Common myeloid progenitor, CD34-positive (primary cell): ENCODE measurements at places on chromosomes 2 and 18.

DNA sequence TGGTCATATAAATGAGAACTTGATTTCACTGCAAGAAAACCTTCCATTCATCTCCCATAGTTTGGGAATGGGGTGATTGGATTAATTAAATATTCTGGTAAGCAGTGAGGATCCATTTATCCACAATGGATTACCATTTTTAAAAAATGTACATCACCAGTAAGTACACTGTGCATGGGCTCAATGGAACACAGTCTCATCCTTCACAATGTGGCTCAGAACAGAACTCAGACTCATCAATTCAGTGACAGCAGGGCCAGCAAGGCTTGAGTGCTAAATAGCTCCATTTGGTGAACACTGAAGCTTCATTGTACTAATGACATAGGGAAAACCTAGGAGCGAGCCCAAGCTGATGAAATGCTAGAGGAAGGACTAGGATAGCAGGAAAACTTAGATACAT, 223.8 kb downstream of the CMPK2 start:
- DNase-seq = no peak

GRCh38 chr2:88967844-88968243, 276.4 kb downstream of the RPIA start:
- DNase-seq = no peak

DNA sequence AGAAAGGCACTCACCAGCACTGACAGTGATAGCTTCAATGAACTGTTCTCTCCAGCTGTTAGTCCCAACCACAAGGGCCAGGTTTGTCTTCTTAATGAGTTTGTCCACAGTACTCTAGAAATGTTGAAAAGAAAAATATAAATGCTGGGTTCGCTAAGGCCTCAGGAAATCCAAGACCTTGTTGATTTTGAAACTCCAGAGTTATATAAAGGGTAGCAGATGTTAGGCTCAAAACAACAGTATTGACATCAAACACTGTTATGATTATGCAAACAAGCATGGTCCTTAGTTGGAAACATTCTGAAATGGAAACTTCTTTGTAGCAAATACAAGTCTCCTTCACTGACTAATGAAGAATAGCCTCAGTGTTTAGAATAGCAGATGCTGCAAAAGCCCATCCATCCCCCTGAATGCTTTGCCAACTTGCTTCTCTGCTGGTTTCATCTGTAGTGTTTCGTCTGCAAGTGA, 291.1 kb downstream of the SLC8A1 start:
- no peak for DNase-seq

DNA sequence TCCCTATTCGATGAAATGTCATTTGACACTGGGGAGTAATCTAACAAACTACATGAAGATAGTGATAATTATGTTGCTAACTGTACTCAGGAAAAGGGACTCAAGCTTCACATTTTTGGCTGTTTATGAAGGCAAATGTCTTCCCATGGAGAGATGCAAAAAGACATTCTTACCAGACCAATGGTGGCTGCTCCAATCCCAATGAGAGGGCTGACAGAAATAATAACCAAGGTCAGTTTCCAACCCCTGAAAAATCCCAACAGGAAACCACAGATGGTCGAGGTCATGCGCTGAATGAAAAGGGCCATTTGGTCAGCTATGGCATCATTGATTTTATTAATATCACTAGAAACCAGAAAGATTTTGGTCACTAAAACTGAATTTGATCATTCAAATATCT, 37.6 kb downstream of the ABCB11 start:
- no peak for DNase-seq

GRCh38 chr2:2748399-2749205, 417.5 kb upstream of the MYT1L start:
- DNase-seq = no peak

- no peak for DNase-seq
Measured at GRCh38 chr18:24785019-24785418, 324.6 kb downstream of the HRH4 start.

DNA sequence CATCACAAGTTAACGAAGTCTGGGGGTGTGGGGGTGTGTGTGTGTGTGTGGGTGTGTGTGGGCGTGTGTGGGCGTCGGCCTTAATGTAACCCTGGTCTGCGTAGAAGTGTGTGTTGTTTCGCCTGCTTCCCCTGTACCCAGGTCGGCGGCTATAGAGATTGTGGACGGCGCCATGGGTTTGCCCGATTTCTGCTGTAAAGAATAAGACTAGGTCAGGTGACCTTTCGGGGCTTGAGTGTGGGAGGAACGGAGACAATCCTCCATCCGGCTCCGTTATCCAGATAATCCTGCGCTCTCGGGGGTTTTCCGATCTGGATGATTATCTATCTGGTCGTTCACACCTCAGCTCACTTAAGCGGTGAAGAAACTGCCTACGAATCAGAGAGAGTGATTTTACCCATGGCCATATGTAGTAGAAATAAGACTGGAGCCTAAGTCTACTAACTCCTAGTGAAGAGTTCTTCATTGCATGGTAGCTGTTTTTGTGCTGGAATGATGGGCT, 543 bp downstream of the HADHB start:
- peak; percentile 80 for DNase-seq

DNA sequence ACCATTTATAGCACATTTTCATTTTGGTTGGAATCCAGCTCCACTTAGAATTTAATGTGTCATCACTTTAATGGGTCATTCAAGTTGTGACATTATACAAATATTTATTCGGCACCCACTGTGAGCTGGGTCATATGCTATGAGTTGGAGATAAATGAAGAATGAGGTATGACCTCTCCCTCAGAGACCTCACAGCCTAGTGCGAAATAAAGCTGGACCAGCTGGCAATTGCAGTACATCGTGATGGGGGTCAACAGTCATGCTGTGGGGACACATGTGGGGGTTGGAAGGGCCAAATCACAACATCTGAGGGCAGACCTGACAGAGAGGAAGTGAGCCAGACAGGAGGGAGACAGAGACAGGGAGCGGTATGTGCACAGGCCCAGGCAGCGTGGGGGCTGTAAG, 175.4 kb downstream of the MAIP1 start:
- no peak for DNase-seq

- DNase-seq = no peak
Measured at GRCh38 chr2:218188528-218188927, 21.8 kb upstream of the CXCR1 start.

DNA sequence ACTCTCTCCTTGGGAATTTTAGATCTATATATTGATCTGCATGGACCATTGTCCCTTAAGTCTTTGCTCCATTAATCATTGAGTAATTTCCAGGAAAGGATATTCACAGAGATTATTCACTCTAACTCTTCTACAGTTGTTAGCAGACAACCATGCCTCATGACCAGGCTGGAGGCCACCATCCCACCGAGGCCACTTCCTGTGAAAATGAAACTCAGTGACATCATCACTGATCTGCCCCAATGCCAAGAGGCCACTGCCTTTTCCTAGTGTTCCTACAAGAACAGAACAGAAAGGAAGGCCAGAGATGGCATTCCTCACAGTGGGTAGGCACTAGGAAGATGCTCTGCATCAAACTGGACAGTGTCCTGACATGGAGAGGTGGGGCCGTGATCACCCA, 161.3 kb downstream of the DTNA start:
- no peak for DNase-seq

- DNase-seq = peak; percentile 31
Measured at GRCh38 chr2:6927186-6927585, 10.0 kb downstream of the RNF144A start.

GRCh38 chr18:34224423-34225217, at the start of gene NOL4:
TSS of gene NOL4 (minus strand) at chr18:34224913. CDS start at chr18:34223253, 1,660 bp downstream.
- DNase-seq = no peak

- no peak for DNase-seq
Measured at GRCh38 chr18:24055878-24056277, 41.3 kb downstream of the TTC39C start.

DNA sequence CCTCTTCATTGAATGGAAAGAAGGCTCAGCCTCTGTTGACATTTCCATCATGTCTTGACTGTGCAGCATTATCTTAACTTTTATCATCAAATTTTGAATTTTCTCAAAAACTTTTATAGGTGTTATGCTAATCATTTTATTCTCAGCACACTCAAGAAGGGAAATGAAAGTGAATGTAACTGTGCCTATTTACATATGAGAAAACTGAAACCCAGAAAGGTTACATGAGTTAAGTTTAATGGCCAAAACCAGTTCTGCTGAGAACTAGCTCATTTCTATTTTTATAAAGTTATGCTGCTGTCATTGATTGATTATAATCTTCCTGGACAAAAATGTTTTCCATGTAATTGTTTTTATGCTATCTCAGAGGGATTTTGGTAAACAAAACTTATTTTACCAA, 618.8 kb upstream of the NRXN1 start:
- no peak for DNase-seq

- no peak for DNase-seq
Measured at GRCh38 chr2:198321522-198322088, 517.2 kb downstream of the PLCL1 start.

GRCh38 chr2:174399171-174399570, 3.6 kb downstream of the SCRN3 start:
- no peak for DNase-seq

GRCh38 chr2:235287375-235287733, 206.5 kb upstream of the AGAP1 start:
- no peak for DNase-seq

GRCh38 chr2:100603948-100604633, 41.3 kb downstream of the PDCL3 start:
- no peak for DNase-seq

DNA sequence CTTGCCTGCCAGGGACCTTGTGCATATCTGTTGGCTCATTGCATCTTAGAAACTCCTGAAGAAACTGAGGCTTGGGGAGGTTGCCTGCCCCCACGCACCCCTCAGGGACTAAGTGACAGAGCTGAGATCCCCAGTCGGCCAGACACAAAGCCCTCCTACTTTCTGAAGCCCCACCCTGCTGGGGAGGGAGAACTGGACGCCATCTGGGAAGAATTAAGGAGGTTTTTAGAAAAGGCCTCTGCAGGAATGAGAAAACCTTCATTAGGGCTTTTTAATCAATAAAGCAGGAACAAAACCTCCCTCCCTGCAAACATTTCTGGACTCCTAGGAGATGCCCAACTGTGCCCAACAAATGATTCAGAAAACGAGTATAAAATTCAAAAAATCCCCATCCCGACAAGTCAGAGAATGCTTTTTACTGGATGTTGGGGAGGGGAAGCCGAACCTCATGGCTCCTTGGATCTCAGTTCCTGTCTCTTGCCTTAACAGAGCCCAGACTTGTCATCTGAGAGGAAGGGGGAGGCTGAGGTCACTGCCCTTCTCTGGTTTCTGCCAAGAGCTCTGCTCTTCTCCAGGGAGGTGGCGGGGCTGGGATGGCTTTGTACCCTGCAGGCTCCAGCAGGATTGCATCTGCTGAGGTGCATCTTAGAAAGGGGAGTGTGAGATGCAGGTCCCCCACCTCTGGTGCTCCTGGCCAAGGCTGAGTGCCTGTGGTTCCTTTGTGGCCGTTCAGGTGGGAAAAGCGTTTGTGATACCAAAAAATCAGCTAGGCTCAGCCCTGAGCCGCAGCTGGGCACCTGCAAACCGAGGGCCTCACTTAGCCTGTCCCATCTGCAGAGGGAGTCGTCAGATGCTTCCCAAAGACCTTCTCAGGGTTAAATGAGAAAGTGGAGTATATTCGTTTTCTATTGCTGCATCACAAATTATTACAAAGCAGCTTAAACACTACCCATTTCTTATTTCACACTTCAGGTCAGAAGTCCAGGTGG, 142.4 kb downstream of the ZFP36L2 start:
- no peak for DNase-seq

DNA sequence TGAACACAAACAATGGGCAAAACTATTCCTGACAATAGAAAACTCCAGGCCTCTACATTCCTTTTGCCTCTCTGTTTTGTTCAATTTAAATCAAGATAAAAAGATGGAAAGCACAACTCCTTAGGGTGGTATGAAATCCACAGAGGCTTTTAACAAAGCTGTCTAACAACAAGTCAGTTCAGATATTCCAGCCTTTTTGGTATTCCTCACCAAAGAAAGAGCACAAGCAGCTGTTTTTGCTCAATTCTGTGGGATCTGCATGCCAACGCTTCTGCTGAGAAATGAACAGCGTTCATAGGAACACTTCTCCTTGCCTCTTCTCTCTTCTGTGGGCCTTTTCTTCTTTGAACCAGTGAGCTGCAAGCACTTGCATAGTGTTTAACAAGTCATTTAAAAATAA, 411.6 kb upstream of the TCF4 start:
- DNase-seq = no peak

- DNase-seq = no peak
Measured at GRCh38 chr2:85018049-85018447, 47.1 kb downstream of the KCMF1 start.

- no peak for DNase-seq
Measured at GRCh38 chr2:132593171-132593570, 76.8 kb downstream of the LYPD1 start.

DNA sequence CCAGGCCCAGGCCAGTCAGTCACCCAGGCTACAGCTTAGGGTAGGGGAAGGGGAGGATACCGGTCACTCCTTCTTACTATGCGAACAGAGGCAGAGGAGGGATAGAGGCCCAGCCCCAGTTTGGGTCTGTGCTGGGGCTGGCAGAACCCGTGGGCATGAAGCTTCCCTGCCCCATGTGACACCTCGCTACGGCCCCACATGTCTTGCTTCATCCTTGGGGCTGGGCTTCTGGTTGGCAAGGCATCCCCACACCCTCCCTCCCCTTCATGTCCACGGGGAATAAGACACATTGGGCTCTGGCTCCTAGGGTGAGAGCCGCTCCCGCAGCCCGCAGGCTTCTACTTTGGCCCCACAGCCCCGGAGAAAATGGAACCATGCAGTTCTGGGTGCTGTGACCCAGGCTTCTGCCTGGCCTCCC, 32.4 kb downstream of the HS1BP3 start:
- DNase-seq = no peak

- DNase-seq = no peak
Measured at GRCh38 chr18:48048251-48048650, 117.8 kb upstream of the SMAD2 start.

DNA sequence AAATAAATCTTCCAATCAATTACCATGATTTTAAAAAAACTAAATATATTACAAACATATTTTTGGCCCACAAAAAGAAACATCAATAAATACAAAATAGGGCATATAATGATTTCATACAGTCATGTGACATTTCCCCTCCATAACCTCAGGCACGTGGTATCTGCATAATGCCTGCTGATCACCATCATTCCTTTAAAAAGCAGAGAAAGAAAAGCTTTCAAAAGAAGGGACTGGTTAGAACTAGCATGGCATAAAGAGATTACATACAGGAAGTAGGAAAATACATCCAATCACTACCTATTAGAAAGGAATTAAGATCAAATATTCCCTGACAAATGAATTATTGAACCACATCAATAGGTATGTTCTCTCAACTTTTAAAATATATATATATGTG, 83.5 kb downstream of the INO80D start:
- no peak for DNase-seq

- no peak for DNase-seq
Measured at GRCh38 chr2:184532551-184532950, 65.8 kb upstream of the ZNF804A start.

- DNase-seq = no peak
Measured at GRCh38 chr2:2173633-2174032, 157.4 kb downstream of the MYT1L start.

- no peak for DNase-seq
Measured at GRCh38 chr2:50004667-50005066, 850.4 kb upstream of the FSHR start.
